ENCODE measurements at places on chromosomes 13 and 19.

- no peak for DNase-seq
Observed at GRCh38 chr13:86831084-86831483, 840.1 kb upstream of the SLITRK5 start.

GRCh38 chr19:31304831-31305312 is 44.4 kb downstream of the TSHZ3 start:
- no peak for DNase-seq

GRCh38 chr13:33940256-33940655 is 122.3 kb downstream of the RFC3 start:
- no peak for DNase-seq

DNA sequence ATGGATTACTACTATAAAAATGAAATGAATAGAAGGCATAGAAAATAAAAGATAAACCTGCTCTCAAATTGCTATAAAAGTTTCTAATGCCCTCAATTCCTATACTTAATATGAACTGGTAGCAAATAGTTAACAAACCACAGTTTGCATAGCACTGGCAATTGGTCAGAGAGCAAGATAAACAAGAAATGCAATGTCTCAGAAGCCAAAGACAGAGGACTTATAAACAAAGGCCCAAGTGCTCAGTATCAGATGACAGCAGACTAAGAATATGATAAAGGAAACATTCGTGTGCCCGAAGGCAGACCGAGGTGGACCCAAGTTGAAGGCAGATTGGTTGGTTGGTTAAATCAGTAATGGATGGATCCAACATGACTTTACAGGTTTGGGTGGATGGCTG is 50.6 kb downstream of the IPO5 start:
- DNase-seq: no peak

GRCh38 chr13:46855166-46855565 is 41.7 kb downstream of the HTR2A start:
- DNase-seq: no peak

- no peak for DNase-seq
Observed at GRCh38 chr13:26914624-26915023, 154.0 kb upstream of the GPR12 start.

DNA sequence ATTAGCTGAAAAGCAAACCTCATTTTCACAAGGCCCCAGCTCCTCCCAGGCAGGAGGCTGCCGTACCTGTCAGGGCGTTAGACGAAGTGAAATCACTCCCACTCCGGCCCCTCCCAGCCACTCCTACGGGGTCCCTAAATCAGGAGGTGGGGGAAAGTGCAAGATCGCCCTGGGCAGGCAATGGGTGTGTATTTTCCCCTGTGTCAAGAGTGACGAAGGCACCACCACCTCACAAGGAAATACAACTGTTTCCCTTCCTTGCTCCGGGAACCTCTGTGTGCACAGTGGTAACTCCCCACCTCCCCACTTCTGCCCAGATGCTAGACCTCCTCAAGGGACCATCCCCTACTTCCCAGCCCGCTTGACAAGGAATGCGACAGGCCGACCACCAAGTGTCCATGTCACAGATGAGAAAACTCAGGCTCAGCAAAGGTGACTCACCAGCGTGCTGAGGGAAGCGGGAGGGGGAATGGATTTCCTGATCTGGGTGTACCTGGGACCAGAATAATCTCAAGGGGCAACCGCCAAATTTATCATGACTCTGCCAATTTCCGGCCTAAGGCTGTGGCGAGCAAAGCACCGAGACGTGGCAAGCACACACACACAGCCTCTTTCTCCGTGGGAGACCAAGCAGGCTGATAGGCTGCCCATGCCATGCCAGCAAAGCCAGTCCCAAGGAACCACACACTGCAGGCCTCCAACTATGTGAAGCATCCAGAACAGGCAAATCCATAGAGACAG is 7.3 kb downstream of the PPP6R1 start:
- DNase-seq: no peak

- DNase-seq: no peak
Observed at GRCh38 chr19:30966486-30966885, 382.8 kb downstream of the TSHZ3 start.

- DNase-seq: no peak
Observed at GRCh38 chr19:12833418-12833737, 1.0 kb downstream of the RTBDN start.

DNA sequence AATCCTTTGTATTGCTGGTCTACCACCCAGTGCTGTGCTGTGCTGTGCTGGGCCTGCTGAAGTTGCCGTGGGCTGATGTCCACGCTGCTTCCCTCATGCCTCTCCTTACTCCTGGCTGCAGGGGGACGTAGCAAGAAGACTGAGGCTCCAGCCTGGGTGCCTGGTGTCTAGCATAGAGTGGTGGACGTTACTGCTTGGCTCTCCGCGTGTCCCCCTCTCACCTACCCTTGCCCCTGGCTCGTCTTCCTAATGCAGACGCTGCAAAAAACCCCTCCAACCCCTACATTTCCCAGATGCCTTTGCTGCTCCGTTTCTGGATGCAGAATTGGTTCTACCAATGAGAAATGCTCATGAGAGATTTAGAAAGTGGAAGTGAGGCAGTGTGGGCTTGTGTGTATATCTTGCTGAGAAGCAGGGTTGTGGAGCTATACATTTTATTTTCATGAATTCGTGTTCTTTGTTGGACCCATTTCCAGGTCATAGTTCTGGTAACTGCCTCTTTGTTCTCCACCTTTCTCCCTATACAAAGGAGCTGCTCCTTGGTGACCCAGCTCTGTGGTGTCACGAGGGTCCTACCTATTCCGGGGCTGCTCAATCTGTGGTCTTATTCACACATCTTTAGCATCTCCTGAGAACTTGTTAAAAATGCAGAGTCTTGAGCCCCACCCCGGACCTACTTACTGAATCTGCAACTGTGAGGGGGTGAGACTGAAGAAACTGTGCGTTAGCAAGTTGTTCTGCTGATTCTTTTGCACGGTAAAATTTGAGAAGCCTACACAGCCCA is 7.9 kb upstream of the DENND1C start:
- no peak for DNase-seq

- DNase-seq: no peak
Observed at GRCh38 chr19:28956421-28956820, 256.5 kb downstream of the UQCRFS1 start.

GRCh38 chr13:95524264-95524901 is 28.1 kb upstream of the CLDN10 start:
- no peak for DNase-seq

- no peak for DNase-seq
Observed at GRCh38 chr13:26813321-26813979, 52.9 kb upstream of the GPR12 start.

DNA sequence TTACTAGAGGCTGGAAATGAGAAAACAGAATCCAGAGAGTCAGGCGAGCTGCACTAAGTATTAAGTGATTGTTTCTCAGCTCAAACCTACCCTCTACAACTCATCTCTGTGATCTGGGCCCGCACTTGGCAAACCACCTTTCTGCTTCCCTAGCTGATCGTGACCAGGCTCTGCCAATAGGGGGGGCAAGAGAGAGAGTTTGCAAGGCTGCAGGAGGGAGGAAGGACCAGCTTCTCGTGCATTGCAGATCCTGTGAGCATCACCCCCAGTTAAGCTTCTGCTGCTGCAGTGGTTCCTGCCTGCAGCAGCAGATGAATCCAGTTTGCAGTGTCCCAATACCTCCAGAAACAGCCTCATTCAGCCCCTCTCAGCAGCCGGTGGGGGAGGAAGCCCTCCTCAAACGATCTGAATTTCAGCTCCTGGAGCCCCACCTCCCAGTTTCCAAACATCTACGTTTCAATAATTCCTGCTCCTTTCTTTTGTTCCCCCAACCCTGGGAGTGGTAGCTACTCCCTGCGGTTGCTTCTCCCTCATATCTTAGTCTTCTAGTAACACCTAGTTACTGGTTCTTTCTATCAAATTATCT is 20.0 kb downstream of the XRCC1 start:
- peak; percentile 51 for DNase-seq

DNA sequence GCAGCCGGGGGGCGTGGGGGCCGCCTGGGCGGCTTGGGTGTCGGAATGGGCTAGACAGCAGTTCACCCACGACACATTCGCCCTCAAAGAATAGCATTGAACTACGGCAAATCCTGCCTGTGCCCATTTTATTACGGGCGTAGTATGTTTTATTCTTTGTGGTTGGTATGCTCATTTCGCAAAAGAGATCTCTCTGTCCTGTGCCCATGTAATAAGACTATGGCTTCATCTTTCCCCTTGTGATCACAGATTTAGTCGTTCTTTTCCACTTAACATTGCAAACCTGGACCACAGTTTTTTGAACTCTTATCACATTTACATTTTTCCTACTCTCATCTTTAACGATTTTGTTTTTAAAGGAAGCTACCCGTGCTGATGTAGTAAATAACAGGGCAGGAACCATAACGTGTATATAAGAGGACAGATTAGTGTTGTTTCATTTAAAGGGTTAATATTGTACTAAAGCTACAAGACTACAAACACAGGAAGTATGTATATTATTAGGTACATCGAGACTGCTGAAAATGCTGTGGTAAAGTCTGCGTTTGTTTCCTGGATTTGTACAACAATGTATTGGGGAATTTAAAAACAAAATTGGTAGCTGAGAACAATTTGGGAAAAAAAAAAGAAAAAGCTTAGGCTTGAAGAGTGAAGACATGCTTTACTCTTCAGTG is 3.2 kb upstream of the MYCBP2 start:
- no peak for DNase-seq

DNA sequence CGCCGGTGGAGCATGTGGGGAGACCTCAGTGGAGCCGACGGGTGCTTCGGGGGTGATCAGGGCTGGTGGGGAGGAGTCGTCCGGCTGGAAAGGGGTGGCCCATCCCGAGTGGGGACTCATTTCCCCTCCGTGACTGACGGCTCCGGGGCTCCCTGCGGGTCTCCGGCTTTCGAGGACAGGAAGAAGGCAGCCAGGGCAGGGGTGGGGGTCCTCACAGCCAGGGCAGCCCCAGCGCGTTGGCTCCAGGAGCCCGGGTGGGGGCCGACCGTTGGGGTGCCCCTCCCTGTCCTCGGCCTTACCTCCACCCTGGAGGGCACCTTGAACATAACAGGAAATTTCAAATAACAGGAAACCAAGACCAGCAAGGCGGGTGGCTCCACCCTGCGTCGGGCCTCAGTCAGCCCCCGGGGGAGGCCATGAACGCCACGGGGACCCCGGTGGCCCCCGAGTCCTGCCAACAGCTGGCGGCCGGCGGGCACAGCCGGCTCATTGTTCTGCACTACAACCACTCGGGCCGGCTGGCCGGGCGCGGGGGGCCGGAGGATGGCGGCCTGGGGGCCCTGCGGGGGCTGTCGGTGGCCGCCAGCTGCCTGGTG is at the start of gene S1PR4:
Gene S1PR4 (plus strand): TSS at position 393 of the 596 bp plus-strand sequence. CDS start 24 bp downstream, at position 417.
- no peak for DNase-seq

GRCh38 chr19:45076029-45076850 is at the start of gene ZNF296:
Gene ZNF296 (minus strand): TSS chr19:45076478. CDS start chr19:45076373, 105 bp downstream.
- no peak for DNase-seq

- no peak for DNase-seq
Observed at GRCh38 chr13:43487461-43487860, 299.3 kb downstream of the ENOX1 start.

DNA sequence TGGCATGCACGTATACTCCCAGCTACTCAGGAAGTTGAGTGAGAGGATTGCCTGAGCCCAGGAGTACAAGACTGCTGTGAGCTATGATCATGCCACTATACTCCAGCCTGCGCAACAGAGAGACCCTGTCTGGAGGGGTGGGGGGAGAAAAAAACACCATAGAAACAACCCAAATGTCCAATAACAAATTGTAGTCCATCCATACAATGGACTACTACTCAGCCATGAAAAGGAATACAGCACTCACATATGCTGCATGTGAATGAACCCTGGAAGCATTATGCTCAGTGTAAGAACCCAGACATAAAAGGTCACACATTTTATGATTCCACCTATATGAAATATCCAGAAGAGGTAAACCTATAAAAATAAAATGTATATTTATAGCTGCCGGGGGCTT is 42.3 kb downstream of the CD320 start:
- no peak for DNase-seq

GRCh38 chr19:8445488-8446001 is 770 bp downstream of the HNRNPM start:
- no peak for DNase-seq

- DNase-seq: no peak
Observed at GRCh38 chr13:72097568-72097967, 230.6 kb upstream of the DACH1 start.

GRCh38 chr19:38975214-38975860 is at the start of gene FBXO17:
Gene FBXO17 (minus strand): TSS chr19:38975742. CDS start chr19:38950319, 25,423 bp downstream.
- no peak for DNase-seq

GRCh38 chr19:694481-695351 is 536 bp downstream of the PRSS57 start:
- DNase-seq: no peak

DNA sequence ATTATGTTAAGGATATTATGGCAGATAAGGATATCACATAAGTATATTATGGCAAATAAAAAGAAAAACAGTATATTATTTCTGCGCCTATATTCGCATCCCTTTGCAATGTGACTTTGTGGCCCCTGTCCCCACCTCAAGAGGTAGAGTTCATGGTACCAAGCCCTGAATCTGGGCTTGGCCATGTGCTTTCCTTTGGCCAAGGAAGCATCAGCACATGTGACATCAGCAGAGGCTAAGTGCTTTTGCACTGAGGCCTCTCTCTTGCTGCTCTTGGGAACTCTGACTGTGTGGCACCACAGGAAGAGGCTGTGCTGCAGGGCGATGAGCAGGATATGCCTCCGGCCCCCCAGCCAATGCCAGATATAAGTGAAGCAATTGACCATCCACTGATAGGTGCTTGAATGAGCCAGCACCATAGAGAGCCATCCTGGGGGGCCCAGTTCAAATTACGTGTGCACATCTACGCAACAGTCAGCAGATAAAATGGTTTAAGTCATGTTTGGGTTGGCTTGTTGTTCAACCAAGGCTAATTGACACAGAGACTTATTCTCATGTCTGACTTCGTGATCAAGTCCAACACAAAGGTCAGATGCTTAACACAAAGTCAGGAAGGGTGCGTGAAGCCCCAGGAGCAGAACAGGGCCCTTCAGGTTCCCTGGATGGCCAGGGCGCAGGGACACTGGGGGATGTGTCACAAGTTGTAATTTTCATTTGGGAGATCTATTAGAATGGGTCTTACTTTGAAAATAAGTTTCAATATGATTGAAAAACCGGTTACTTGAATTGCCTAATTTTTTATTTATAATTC is 173.3 kb downstream of the COL4A1 start:
- DNase-seq: no peak

DNA sequence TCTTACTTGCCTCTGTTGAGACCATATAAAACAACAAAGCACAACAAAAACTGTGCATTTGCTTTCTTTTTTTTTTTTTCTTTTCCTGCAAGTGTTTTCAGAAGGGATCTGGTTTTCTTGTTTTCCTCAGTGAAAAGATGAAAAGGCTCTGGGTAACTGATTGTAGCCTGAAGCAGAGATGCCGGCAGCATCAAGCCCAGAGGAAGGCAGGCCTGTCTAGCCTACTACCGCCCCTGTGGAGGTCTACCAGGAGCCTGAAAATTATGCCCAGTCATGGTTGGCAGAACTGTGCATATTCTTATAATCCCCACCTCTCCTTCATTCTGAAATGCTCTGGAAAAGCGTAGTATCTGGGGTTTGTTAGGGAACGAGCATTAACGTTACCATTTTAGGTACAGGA is 32.6 kb upstream of the MEDAG start:
- no peak for DNase-seq
